Body of pancreas (tissue), 4 donors: ENCODE measurements at places on chromosomes 1 and 21.

- DNase-seq: no peak
These were observed 38.7 kb upstream of the KIF26B start for GRCh38 chr1:245116131-245116530.

- no peak for DNase-seq
These were observed 374.4 kb upstream of the ST6GALNAC5 start for GRCh38 chr1:76492752-76493430.

DNA sequence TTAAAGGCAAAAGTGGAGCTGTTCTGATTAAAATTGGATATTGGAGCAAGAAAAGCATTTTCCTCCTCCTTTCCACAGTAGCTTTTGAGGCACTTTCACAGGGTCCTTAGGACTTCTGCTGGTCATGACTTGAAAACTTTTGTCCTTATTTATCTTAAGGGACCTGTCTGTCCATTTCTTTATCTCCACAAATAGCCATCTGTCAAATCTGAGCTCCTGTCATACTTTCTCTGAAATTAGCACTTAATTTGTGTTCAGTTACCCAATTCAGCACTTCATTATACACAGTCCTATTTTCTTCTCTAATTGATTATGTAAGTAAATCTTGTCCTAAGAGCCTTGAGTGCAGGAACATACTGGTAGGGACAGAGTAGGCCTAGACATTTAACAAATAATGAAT, 9.8 kb downstream of the POU2F1 start:
- no peak for DNase-seq

GRCh38 chr1:154593390-154593789, 14.6 kb downstream of the ADAR start:
- DNase-seq: no peak

DNA sequence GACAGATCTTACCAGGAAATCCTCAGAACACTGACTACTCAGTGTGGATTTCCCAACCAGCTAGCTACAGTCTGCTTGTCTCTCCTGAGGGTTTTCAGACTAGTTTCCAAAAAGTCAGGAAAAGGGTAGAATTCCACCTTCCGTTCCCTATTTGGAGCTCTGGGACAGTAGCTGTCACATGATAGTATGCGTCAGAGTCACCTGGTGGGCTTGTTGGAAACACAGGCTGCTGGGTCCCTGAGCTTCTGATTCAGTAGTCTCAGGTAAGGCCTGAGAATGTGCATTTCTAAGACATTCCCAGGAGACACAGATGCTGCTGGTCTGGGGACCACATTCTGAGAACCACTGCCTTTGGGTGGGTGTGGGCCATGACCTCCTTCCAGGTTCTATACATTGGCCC, 272.5 kb downstream of the DISC1 start:
- DNase-seq: no peak

DNA sequence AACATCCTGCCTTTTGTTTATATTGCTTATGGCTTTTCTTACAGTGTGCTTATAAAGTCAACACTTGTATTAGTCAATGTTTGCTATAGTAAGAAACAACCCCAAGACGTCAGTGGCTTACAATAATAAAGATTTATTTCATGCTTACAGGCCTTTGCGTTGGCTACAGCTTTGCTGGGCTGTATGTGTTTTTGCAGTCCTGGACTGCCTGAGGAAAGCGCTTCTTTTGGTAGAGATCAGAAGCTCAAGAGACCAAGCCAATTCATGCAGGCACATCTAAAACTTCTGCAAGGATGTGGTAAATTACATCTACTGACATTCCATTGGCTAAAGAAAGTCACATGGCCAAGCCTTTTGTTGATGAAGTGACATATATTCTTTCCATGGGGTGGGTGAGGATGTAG, 17.5 kb upstream of the PRKAA2 start:
- no peak for DNase-seq

- DNase-seq: no peak
These were observed 18.0 kb upstream of the RABGGTB start for GRCh38 chr1:75768016-75768415.

DNA sequence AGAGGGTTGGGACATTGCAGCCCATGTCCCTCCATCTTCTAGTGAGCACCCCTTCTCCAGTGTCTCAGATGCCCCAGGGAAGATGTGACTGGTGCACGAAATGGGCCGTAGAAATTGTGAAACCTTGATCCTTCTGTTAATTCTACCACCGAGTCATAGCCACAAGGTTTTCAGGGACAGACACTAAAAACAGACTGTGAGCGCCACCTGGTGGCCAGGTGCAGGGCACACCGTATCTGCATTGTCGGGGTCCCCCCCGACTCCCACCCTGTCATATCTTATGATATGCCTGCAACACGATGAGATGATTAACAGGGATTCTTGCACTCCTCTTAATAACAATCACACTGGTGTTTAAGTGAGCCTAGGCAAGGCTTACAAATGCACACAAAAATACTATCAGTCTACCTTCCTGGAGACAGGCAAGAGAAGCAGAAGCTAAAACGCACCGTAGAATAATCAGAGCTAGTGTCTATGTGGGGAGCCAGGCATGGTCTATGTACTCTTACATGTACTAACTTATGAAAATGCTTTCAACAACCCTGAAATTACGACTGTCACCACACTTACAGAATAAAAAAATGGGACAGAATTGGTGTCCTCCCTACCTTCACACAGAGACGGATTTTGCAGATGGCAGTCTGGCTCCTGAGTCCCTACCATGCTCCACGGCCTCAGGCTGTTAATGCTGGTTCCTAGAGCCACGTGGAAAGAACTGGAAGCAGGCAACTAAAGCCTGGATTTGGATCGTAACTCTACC, 57.9 kb downstream of the FHAD1 start:
- DNase-seq: peak; percentile 85

- DNase-seq: no peak
These were observed 136.9 kb upstream of the L1TD1 start for GRCh38 chr1:62057641-62058290.

GRCh38 chr1:207822124-207822601, 70.3 kb downstream of the CD46 start:
- no peak for DNase-seq

DNA sequence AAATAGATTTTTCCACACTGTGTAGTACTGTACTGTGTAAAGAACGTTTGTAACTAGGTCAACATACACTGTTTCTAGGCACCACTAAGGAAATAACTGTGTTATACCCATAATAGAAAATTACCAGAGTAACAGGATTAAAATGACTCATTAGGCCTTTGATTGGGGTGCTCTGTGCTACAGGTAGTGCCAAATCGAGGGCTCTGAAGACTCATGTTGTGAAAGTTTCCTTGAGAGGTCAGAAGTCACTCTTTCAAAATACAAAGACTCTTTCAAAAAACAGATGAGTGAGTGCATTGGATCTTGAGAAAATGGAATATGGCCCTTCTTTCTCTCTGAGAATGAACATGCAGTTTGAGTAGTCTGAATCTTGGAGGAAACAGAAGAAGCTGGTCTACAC, 143.0 kb downstream of the MRPL39 start:
- DNase-seq: no peak

DNA sequence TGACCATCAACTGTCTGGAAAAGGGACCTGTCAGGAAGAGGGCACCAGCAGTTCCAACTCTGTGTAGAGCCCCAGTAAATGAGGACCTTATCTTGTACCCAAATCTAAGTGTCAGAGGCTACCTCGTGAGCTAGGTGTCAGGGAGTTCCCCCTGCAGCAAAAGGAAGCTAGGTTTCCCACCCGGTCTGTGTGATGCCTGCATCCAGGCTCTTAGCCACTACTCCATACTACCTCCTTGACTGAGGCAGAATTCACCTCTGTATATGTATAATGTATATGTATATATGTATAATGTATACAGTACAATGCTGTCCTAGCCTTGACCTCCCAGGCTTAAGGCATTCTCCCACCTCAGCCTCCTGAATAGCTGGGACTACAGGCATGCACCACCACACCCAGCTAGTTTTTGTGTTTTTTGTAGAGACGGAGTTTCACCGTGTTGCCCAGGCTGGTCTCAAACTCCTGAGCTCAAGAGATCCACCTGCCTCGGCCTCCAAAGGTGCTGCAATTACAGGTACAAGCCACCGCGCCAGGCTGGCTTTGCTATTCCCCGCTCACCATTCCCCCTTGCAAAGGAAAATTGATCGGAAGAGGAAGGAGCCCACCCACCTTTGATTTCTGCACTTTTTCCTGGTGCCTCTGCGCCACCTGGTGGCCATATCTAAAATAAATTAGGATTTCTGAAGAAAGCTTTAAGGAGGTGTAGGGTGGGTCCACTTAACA, 15.7 kb upstream of the LUZP1 start:
- peak; percentile 24 for DNase-seq
